ENCODE measurements at places on chromosomes 5 and 9.

- no peak for DNase-seq
Measured at GRCh38 chr9:6667633-6668280, 22.2 kb upstream of the GLDC start.

DNA sequence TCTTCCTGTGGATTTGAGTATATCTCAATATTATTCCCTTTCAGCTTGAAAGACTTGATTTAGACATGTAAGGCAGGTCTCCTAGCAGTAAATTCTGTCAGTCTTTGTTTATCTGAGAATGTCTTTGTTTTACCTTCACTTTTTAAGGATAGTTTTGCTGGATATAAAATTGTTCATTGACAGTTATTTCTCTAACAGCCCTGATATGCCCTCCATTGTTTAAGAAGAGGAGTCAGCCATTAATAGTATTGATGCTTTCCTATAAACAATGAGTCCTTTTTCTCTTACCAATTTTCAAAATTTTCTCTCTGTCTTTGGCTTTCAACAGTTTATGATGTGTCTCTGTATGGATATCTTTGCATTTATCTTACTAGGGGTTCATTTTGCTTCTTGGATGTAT, 163.5 kb upstream of the ANKRD55 start:
- DNase-seq = no peak

GRCh38 chr5:175464074-175464941, 14.1 kb upstream of the SFXN1 start:
- DNase-seq = peak; percentile 78

DNA sequence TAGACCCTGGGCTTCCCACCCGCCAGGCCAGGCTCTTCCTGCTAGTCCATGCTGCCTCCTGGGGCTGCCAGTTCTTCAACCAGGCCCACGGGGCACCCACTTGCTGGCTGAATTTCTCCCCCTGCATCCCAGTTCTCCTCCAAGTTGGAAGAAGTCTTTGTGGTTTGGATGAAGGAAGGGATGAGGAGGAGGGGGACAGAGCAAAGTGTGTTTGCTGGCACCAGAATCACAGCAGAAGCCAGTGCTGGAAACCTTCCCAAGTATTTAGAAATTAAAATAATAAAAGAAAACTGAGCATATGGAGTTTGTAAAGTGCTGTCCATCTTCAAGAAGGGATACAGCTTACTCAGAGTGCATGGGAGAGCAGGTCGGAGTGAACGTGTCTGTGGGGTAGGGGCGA, 19.4 kb upstream of the UNC5A start:
- no peak for DNase-seq

- no peak for DNase-seq
Measured at GRCh38 chr5:78716206-78716605, 67.6 kb upstream of the LHFPL2 start.

GRCh38 chr9:134487066-134487710, 154.4 kb upstream of the COL5A1 start:
- peak; percentile 32 for DNase-seq

DNA sequence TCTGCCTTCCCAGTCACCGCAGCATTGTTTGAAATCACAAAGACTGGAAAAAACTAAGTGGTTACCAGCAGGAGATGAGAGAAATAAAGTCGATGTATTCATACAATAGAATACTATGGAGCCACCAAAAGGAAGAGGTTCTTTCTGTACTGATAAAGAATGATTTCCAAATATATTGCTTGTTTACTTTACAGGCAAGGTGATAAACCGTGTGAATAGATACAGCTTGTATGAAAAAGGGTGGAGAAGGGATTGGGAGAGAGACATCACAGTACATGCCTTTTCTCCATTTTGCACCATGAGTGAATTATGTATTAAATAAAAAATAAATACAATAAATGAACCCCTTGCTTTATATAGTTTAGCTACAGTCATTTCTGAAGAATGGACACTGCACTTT, 91.7 kb downstream of the RFK start:
- DNase-seq = no peak

DNA sequence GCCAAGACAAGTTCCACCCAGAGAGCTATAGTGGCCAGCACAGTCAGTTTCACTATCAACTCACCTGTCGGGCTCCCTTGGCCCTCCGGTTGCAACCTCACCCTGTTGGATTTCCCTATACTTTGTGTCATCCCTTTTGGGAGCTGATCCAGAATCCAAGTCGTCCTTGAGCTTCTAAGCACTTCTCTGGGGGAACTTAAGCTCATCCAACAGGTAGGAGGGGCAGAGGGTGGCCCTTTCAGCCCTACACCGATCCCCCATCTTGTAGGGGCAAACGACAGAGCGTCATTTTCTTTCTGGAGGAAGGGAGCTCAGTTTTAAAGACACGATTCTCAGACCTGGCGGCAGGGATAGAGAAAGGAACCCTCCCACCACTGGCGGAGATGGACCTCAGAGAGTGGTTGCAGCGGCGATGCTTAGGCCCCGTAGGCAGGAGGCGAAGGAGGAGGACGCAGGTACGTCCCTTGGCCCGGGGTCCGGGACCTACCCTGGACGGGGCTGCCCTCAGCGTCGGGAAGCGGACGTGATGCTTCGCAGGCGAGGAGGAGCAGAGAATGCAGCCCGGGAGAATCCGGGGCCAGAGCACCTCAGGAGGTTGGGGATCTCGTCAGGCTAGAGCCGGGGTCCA, 519 bp downstream of the ZER1 start:
- peak; percentile 66 for DNase-seq

GRCh38 chr9:107989544-107989943, 500.0 kb upstream of the KLF4 start:
- no peak for DNase-seq

DNA sequence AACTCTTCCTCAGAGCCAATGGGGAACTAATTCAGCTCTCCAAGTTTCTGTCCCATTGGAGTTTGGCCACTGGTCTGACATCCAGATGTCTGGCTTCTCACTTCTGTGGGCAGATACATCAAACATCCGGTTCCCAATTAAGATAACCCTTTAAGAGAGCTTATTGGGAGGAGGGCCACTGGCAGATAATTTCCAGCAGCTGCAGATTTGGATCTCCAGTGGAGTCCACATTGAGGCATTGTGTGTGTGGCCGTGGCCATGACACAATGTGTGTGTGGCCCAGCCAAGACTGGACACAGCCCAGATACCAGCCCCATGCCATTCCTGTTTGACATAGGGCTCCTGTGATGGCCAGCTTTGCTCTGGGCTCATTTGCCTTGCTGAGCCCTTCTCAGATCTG, 110.5 kb upstream of the MAP1B start:
- DNase-seq = no peak

DNA sequence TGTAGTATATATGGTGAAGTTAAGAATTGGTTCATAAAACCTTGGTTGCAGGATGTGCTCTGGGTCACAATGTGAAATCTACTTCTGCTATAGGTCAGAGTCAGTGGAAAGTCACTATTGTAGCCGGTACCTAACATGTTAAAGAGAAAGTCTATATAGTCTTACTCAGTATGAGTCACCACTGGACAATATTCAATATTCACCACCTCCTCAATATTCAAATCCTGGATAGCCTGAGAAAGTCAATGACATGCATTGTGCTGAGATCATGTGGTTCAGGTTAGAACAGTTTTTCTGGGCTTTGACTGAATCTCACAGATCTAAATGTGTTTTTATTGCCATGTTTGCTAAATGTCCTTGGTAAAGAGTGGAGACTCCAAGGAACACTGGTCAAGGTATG, 108.8 kb downstream of the HMHB1 start:
- no peak for DNase-seq

GRCh38 chr5:59275510-59276324, 617.8 kb downstream of the PDE4D start:
- DNase-seq = no peak

DNA sequence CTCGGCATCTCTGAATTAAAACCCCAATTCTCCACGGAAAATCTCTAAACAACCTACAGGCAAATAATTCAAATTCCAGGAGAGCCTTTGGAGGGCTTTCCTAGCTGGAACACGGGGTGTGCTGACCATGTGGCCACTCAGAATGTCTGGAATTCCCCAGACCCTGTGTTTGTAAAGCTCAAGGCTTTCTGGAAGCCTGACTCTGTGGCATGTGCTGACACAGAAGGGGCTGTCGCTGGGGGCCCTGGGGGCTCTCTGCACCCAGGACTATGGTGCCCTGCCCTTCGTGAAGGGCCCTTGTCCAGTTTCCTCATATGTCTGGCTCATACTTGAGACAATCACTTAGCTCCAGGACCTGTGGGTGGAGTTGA, 29.0 kb upstream of the BOD1 start:
- DNase-seq = no peak

DNA sequence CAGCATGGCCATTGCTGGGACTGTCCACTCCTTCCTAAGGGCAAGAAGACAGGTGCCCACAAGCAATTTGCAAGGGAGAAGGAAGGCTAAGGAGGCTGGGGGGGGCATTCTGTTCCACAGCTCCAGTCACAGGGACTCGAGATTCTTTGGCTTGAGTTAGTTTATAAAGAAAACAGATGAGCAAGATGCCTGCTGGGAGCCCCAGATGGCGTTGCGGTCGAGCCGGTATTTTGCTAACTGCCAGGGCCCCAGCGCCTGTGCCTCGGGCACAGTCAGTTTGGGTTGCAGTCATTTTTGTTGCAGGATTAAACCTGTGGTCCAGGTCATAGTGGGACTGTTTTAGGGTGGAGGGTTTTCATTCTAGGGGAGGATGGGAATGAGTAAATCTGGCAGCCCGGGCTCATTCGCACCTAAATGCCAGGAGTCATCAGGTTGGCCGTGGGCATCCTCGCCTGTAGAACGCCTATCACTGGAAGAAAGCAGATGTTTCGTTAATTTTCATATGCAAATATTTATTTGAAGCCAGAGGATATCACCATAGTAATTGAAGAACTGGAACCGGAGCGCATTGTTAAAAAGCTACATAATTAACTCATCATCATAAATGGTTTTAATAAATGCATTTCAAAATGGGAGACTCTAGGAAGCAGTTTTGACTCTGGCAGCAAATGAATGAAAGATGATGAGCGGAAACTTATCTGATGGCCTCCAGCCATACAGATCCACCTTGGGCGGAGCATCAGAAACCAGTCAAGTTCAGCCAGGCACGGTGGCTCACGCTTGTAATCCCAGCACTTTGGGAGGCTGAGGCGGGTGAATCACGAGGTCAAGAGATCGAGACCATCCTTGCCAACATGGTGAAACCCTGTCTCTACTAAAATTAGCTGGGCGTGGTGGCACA, 87.1 kb upstream of the FCN2 start:
- no peak for DNase-seq

- peak; percentile 60 for DNase-seq
Measured at GRCh38 chr9:124450241-124450924, at the start of gene ADGRD2. ADGRD2 (plus strand) TSS chr9:124450451; CDS start chr9:124451667, 1,216 bp downstream.

GRCh38 chr9:13707612-13708576, 428.4 kb upstream of the MPDZ start:
- no peak for DNase-seq

DNA sequence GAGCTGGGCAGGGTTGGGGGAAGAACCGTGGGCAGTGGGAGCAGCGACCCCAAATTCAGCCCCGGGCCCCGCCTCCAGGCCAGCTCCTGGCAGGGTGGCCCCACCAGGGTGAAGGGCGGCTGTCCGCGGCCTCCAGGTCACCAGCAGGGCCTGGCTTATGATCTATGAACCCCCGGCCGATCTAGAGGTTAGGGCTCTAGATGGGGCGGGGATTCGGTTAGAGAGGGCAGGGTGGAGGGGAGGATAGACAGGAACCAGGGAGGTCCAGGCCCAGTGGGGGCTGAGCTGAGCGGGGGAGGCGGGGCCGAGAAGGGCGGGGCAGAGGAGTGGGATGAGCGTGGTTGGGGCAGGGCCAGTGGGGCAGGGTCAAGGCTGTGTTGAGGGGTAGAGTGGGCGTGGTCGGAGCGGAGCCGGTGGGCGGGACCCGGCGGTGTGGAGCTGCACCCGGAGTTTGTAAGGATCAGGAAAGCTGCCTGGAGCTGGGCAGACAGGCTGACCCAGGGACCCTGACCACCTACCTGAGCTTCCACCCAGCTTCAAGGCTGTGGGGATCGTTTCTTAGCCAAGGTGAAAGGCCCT, 29.3 kb upstream of the OBP2B start:
- peak; percentile 73 for DNase-seq

DNA sequence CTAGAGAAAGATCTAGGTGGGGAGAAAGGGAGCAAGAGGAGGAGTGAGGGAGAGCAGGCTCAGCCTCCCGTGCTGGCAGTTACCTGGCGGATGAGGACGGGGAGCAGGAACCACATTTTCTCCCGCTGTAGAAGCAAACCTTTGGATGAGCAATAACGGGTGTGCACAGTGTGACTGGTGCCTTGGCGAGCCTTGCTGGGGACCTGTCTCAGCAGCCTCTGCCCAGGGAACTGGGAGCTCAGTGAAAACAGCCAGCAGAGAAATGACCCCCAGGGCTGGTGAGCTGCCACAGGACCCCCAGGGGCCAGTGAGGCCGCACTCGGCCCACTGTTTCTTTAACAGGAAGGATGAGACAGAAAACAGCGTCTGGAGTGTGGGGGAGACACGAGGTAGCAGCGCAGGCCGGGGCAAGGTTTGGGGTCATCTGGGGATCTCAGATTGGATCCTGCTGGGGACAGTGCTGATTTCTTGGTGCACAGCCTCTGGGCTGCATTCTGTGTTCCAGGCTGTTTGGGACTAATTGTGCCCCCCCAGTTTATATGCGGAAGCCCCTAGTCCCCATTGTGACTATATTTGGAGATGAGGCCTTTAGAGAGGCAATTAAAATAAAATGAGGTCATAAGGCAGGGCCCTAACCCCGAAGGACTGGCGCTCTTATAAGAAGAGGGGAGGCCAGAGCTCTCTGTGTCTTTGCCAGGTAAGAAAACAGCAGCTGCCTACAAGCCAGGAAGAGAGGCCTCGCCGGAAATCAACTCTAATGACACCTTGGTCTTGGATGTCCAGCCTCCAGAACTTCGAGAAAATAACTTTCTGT, 118.8 kb upstream of the PHYKPL start:
- no peak for DNase-seq

- no peak for DNase-seq
Measured at GRCh38 chr9:129620669-129621295, at the start of gene C9orf50. C9orf50 (minus strand) TSS chr9:129621101; CDS start chr9:129620574, 527 bp downstream.

- no peak for DNase-seq
Measured at GRCh38 chr5:17308326-17309065, 91.1 kb downstream of the BASP1 start.

DNA sequence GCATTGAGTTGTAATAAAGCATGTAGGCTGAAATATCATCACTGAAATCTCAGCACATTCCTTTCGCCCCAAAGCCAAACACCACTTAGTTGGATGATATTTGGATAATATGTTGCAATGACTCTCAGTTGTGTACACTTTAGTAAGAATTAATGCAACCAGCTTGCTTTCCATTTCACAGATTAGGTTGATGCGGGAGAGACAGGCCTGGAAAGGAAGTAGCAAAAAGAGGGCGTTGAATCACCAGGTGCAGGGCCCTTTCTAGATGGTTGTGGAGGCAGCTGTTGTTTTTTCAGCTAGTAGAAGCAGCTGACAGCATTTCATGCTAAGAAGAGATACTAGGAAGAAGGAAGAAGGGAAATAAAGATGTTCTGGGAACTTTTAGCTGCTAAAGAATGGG, 30.9 kb downstream of the DMRT3 start:
- no peak for DNase-seq

DNA sequence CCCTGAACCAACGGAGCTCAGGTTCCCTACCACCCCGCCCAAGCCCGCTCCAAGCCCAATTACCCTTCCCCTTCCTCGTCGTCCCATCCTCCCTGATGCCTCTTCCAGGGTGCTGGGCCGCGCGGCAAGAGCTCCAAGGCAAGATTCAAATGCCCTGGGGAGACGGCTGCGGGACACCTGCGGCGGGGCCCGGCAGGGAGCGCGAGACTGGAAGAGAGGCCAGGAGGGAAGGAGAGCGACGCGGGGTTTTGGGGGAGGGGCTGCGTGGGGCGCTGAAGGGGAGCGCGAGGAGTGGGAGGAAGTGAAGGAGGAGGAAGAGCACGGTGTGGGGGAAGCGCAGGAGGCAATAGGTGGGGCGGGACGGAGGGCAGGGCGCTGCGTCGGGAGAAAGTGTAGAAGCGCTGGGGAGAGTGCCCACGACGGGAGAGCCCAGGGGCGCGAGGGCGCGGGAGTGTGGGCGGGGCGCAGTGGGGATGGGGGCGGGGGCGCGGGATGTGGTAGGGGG, 975 bp upstream of the NXNL2 start:
- no peak for DNase-seq
